ENCODE measurements at places on chromosomes 1 and 21.

DNA sequence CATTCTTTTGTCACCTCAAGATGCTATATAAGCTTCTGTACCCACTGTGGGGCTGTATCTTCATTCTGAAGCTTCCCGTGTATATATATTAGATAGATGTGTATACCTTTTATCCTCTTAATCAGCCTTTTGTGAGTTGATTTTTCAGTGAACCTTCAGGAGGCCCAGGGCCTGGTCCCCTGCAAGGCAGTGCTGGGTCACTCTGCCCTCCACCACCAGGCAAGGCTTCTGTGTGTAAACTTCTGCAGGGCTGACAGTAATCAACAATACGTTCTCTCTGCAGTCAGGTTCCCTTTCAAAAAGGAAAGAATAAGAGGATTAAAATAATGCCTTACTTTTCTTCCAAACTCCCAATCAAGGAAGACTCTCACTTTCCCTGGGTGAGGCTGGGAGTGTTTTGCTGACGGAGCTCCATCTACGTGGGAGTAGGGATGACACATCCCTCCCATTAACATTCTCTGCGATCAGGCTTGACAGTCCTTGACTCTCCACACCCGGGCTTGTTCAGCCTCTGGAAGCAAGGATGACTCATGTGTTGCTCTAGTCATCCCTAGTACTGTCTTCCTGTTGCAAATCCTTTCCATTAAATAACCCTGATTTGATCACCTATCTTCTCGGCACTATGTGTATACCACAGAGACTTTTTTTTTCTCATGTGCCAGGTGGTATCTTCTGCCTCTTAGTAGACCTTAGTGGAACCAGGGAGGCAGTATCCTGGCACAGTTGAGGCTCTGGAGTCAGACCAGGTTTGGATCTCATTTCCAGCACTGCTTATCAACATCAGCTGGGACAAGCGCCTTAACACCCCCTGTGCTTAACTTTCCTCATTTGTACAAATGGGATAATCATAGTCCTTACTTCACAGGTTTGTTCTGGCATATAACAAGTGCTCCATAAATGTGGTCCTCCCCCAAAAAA, 70.3 kb upstream of the KCNK1 start:
- DNase-seq: no peak

DNA sequence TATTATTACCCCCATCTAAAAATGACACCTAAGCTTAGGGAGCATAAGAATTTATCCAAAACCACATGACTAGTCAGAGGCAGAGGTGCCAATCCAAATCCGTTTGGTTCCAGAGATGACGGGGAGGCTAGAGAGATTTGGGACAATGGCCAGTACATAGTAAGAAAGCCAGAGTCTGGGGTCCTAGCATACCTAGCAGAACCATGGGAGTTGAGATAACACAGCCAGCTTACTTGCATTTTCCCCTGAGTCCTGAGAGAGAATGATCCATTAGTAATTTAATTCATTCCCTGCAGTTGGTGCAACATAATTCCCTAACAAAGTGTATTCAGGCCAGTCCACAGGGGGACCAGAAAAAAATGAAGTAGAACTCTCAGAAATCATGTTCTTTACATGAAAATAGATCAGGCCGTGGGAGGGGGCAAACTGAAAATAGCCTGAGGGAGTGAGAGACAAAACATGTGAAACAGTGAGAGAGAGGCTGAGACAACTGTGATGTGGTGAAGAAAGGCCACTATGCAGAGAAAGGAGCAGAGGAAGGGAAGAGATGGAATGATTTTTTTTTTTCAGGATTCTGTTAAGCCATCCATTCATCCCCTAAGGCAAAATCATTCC, 243.3 kb downstream of the BRINP2 start:
- no peak for DNase-seq

GRCh38 chr1:52348704-52349300, 17.2 kb downstream of the CC2D1B start:
- no peak for DNase-seq

GRCh38 chr21:44371596-44371995, 18.2 kb downstream of the TRPM2 start:
- peak; percentile 35 for DNase-seq

DNA sequence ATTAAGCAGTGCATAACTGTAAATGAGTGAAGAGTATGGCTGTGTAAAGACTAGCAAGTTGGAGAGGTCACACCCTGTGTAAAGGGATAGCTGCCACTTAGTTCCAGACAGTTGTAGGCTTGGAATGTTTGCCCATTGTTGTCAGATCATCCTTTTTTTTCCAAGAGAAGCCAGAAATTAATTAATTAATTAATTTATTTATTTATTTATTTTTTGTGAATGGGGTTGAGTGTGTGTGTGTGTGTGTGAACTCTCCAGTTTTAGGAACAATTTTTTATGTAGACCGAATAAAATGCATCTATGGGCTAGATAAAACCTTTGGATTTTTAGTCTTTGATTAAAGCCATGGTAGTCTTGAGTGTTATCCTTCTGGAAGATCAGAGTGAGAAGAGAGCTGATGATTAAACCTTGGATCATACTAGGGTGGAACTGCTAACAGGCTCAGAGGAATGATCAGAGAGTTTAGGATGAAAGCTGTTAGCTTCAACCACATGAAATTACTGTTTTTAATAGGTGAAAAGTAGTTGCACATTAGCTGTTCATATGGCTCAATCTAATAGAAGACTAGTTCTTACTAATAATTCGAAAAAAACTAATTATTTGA, 58.4 kb downstream of the OSBPL9 start:
- no peak for DNase-seq

DNA sequence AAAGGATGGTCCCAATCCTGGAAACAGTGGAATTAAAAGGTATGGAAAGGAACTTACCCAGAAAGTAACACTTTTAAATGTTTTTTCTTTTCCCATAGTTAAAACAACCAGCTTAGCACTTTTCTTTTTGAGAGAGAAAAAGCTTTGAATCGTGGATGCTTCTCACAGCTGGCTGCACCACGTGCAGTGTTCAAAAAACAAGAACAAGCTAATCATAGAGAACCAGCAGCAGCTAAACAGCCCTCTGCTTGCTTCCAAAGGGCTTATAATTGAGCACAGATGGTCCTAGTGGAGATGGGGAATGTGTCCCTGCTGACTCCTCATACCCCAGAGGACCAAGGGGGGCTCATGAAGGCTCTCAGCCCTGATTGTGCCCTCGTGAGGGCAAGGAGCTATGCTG, 26.4 kb downstream of the UTP25 start:
- DNase-seq: no peak

- no peak for DNase-seq
Measured at GRCh38 chr1:27664291-27664690, 7.7 kb downstream of the IFI6 start.

DNA sequence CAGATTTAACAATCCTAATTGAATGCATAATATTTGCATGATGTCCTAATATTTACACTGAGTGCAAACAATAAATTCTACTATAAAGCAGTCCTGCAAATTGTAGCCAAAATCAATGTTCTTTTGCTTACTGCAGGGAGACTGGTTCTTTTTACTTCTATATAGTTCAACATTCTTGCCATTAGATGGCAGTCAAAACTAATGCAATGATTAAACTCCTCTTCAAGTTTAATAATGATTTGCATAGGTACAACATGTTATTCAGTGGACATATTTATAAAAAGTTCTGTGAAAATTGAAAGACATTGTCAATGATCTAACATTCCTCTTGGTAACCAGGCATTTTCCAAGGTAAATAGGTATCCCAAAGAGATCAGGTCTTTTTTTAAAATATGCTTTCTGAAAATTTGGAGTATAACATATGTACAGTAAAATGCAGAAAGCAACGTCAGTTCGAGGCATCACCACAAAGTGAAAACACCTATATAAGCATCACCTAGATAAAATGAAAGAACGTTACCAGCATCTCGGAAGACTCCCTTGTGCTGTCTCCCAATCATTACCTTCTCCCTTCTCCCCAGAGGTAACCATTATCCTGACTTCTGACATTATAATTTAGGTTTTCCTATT, 9.8 kb upstream of the FNBP1L start:
- DNase-seq: no peak

- DNase-seq: no peak
Measured at GRCh38 chr1:229190057-229190575, 80.8 kb upstream of the RAB4A start.

- DNase-seq: no peak
Measured at GRCh38 chr1:147052143-147052542, 114.0 kb downstream of the NBPF12 start.

- DNase-seq: peak; percentile 7
Measured at GRCh38 chr1:29685387-29685786, 449.1 kb downstream of the PTPRU start.

GRCh38 chr1:94395748-94396309, 22.4 kb upstream of the ABCD3 start:
- DNase-seq: no peak

DNA sequence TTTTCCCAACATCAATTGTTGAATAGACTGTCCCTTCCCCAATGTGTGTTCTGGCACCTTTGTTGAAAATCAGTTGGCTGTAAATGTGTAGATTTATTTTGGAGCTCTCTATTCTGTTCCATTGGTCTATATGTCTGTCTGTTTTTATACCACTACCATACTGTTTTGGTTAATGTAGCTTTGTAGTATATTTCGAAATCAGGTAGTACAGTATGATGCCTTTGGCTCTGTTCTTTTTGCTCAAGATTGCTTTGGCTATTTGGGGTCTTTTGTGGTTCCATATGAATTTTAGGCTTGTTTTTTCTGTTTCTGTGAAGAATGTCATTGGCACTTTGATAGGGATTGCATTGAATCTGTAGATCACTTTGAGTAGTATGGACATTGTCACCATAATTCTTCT, 8.1 kb downstream of the ACOT11 start:
- no peak for DNase-seq

GRCh38 chr1:235292790-235293189, 35.2 kb downstream of the ARID4B start:
- no peak for DNase-seq

GRCh38 chr1:4939266-4939665, 284.9 kb downstream of the AJAP1 start:
- DNase-seq: no peak

GRCh38 chr1:183841950-183842794, 37.3 kb downstream of the RGL1 start:
- no peak for DNase-seq

- DNase-seq: no peak
Measured at GRCh38 chr1:75257424-75257823, 123.2 kb downstream of the LHX8 start.

GRCh38 chr1:30103708-30104411, 619.5 kb downstream of the MATN1 start:
- no peak for DNase-seq

DNA sequence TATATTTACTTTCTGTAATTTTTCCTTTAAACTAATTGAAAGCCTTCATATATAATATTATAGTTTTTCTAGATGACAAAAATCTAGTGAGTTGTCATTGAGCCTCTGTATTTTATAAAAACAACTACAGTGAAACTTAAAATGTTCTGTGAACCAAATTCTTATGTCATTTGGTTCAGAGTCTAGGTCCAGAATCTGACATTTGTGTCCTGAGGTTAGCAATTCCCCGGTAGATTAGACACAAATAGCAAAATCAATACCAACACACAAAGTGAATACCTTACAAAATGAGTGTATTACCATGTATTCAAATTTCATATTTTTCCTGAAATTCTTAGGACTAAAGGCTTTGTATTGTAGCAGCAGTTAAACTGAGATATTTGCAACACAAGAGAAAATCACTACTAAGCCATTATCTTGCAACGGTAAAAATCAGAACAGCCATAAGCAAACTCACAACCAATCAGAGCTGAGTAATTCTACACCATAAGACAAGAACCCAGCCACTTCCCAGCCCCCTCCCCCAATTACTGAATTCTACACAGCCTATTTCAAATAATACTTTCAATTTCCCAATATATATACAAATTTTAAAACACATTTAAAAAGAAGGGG, 573.5 kb downstream of the SMYD3 start:
- DNase-seq: no peak

GRCh38 chr21:29640080-29640508, 299.7 kb downstream of the GRIK1 start:
- no peak for DNase-seq

GRCh38 chr1:204451352-204452124, 39.9 kb upstream of the PPP1R15B start:
- DNase-seq: no peak

GRCh38 chr1:89081005-89081404, 16.0 kb upstream of the GBP1 start:
- DNase-seq: no peak

GRCh38 chr1:109248797-109249629, at the start of gene CELSR2:
CELSR2 (plus strand) TSS chr1:109249539; CDS start chr1:109250080, 541 bp downstream.
- peak; percentile 83 for DNase-seq

DNA sequence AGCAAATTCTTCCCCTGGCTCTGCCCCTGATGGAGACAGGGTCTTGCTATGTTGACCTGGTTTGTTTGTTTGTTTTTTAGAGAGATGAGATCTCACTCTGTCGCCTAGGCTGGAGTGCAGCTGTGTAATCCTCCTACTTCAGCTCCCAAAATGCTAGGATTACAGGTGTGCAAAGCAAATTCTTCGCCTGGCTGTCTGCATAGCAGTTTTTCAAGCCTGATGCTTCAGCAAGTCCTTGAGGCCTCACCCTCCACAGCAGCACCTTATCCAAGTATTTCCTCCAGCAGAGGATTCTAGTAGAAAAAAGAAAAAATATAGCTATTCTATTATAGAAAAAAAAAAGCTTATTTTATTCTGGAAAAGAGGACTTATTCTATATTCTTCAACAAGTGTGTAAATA, 15.1 kb upstream of the RPL5 start:
- DNase-seq: no peak

DNA sequence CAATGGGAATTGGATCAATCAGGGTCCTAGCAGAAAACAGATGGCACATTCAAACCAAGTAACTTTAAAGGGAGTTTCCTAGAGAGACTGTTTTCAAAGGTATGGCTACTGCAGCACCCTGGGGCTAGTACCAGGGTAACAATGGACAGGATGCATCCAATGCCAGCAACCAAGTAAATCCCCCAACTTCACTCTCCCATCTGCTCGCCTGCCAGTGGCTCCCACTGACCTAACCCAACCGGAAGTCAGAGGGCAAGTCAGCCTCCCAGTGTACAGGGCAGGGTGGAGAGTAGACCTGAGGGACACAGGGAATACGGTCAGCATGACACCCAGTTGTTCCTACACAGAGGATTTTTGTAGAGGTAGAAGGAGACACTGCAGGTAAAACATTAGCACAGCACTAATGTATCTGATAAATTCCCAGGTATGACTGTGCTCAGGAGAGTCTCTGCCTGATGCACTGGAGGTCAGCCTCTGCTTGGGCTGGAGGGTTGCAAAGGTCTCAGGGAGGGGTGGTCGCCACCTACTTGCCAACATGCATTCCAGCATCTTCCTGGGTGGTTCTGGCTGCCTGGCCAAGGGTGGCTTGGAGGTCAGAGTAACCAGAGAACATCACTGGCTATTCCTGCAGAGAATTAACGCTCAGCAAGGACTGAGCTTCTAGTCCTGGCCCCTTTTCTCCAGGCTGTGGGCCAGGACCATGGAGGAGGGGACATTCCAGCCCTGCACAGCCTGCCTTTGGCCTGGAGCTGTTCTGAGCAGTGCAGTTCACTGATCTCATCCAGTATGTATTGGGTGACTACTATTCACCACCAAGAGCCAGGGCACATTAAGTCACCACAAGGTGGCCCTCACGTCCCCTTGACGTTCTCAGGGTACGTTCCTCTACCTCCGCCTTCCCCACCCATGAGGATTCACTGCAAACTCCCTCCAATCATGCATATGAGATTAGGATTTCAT, 5.1 kb upstream of the GJA4 start:
- DNase-seq: no peak

GRCh38 chr1:194067772-194068171, 881.4 kb upstream of the B3GALT2 start:
- DNase-seq: no peak
